CD14-positive monocyte (primary cell): ENCODE measurements at places on chromosomes 12 and 14. TPM values are rescaled to one million over a fixed set of nuclear protein-coding genes. Genes with fewer than 3 reads are reported as not detected.

DNA sequence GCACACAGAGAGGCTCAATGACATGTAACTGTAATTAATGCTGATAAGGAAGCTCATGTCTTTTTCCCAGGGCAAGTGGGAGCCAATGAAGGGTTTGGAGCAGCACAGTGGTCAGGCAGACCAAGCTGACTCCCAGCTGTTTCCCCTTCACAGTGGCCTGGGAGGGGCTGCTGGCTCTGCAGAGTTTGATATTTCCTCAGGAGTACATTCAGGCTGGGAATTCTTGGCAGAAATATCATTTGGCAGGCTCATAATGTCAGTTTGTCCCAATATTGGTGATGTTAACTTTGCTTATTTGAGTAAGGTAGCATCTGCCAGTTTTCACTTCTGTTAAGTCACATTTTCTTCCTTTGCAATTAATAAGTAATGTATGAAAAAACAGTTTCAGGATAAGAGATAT, 247.0 kb downstream of the EMP1 start:
- H3K36me3 ChIP-seq, result no peaks in the 10 kb centered on the region
- no peak overlapping the region for H3K4me3 ChIP-seq
- DNase-seq, result no peak
- no peaks in the 10 kb centered on the region for H3K27me3 ChIP-seq
- H3K4me1 ChIP-seq, result no peaks in the 10 kb centered on the region

DNA sequence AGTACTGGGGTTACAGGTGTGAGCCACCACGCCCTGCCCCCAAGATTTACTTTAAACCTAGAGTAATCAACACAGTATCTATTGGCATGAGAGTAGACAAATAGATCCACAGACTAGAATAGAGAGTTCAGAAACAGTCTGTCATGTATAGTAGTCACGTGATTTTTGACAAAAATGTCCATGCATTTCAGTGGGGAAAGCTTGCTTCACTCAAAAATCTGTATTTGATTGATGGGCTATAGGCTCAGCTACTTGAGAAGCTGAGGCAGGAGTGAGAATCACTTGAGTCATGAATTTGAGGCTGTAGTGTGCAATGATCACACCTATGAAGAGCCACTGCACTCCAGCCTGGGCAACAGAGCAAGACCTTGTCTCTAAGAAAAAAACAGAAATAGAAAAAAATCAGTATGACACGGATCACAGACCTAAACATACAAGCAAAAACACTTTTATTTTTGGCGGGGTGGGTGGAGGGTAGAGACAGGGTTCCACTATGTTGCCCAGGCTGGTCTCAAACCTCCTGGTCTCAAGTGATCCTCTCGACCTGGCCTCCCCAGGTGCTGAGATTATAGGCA, 7.6 kb upstream of the ORAI1 start:
- H3K27ac ChIP-seq, result no peak overlapping the region
- H3K4me1 ChIP-seq, result peaks cover 18% of the 10 kb centered on the region
- no peaks in the 10 kb centered on the region for H3K27me3 ChIP-seq

DNA sequence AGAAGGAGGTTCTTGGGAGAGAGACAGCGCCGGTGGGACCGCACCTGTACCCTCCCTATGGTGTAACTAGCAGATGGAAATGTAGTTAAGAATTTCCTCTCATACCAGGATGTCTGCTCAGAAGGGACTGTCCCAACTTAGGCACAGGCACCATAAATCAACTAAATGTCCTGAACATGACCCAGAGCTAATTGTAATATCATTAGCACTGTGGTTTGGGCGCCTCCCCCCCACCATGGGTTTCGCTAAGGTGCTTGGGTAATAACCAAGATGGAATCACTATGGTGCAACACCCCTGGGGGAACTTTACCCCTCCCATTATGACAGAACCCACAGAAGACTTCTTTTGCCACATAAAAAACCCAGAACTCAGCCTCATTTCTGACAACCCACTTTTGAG, 15.9 kb downstream of the ZNF641 start:
- peak; percentile 25 for DNase-seq
- peaks cover 12% of the 10 kb centered on the region for H3K36me3 ChIP-seq
- H3K27ac ChIP-seq, result no peak overlapping the region
- peaks cover 26% of the 10 kb centered on the region for H3K4me1 ChIP-seq
- H3K4me3 ChIP-seq, result no peak overlapping the region
- no peaks in the 10 kb centered on the region for H3K27me3 ChIP-seq

DNA sequence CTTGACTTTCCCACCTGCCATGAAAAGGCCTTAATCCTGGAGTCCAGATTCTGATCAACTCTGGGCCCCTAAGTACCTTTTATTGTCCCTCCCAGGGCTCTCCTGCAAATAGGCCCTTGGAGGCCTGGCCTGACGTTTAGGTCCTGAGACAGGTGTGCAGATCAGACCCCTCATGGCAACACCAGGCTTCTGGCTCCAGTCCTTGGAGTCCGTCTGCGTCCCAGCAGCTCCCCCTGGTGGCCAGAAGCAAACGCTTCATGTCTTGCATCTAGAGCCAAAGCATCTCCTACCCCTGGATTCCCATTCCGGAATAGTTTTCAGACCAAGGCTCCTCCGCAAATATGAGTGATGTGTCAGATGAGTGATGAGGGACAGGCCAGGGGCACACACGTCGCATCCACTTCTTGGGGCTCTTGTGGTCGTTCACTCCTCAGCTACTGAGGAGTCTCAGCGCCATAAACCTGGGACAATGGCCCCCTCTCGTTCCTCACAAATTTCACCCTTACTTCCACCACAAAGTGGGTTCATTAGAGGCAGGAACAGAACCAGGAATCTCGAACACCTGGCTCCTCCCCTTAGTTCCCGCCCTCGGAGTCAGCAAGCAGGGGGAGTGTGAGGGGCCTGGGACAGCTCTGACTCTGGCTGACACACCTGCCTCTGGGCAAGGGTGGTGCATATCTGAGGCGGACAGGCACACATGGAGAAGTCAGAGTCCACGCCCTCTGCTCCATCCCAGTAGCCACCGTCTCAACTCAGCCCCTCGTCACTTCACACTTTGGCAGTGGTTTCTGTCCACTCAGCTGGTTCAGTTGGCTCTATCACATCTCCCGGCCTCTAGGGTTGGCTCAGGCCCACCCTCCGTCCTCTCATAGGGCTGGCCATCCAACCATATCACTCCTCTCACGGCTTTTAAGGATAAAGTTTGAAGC, 77.9 kb upstream of the PWP1 start:
- no peaks in the 10 kb centered on the region for H3K36me3 ChIP-seq
- H3K4me1 ChIP-seq, result no peaks in the 10 kb centered on the region
- DNase-seq, result peak; percentile 50
- no peak overlapping the region for H3K4me3 ChIP-seq
- H3K27ac ChIP-seq, result no peak overlapping the region

DNA sequence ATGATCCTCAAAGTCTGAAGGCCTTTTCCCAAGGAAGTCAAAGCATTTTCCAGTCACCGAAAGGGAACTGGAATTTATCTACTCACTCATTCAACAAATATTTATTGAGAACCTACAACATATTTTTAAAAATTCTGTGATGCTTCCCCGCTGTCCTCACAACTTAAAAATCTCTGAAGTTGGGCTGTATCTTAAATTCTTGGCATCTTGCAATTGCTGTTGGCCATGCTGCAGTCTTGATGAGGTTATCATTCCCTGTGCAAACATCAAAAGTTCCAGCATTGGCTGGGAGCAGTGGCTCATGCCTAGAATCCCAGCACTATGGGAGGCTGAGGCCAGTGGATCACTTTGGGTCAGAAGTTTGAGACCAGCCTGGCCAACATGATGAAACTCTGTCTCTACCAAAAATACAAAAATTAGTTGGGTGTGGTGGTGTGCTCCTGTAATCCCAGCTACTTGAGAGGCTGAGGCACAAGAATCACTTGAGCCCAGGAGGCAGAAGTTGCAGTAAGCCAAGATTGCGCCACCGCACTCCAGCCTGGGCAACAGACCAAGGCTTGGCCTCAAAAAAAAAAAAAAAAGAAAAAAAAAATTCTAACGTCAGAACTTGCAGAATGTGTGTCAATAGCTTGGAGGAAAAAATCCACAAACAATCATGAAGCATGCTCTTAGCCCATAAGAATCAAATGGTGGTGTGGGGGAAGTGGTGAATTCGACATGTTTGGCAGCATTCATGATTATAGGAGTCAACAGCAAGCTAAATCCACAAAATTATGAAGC, 34.9 kb downstream of the CCDC177 start:
- peak; percentile 75 for DNase-seq
- no peak overlapping the region for H3K4me3 ChIP-seq
- no peaks in the 10 kb centered on the region for H3K36me3 ChIP-seq
- H3K4me1 ChIP-seq, result peaks cover 41% of the 10 kb centered on the region
- no peaks in the 10 kb centered on the region for H3K27me3 ChIP-seq
- peak overlapping the region; percentile 81 for H3K27ac ChIP-seq

DNA sequence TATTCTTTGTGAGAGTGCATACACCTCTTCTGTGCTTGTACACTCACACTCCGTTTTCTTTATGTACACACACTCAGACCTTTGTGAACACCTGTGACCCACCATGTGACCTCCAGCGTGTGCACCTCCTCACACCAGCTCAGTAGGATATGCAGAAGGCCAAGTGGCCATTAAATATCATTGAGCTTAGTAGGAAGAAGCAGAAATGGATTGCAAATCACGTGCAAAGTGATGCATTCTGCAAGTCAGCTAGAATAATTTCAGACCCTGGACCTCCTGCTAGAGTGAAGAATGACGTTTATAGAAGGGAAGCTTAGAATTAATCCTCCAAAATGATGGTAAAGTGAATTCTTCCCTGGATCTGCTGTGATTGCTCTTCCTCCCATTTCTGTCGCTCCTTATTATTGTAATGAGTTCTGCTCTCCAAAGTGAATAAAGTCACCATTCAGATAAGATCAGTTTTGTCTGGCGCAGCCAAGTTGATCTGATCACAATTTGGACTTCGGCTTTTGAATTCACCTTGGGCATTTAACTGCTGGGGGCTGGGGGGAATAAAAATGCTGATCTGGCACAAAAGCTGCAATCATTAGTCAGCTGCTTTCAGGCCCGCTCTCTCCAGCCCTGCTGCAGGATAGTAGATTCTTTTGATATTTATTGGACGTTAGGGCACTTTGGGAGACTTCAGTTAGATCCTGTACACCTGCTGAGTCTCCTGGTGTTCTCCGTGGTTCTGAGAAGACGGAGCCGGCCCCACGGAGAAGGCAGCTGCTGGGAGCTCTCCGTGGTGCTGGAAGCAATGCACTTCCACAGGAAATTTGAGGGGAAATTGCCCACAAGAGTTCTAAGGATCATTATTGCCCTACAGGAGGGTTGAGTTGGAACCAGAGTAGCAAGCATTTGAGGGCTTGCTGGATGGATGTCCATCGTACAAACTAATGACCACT, 12.4 kb upstream of the NRXN3 start:
- no peak for DNase-seq
- no peaks in the 10 kb centered on the region for H3K4me1 ChIP-seq
- H3K36me3 ChIP-seq, result no peaks in the 10 kb centered on the region
- no peaks in the 10 kb centered on the region for H3K27me3 ChIP-seq
- no peak overlapping the region for H3K27ac ChIP-seq

DNA sequence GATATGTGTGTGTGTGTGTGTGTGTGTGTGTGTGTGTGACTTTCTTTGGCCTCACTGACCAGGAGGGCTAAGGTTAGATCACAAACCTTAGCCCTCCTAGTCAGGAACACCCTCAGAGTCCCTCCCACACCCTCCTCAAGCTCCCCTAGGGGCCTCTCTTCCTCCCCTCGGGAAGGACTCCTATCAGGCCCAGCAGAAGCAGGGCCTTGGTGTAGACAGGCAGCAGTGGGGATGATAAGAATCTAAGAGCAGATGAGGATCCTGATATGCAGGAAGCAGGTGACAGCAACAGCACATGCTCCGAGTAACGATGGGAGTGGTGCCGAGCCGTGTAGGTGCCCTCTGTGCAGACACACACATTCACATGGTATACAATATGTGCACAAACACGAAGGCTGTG, 20.7 kb downstream of the PLEK2 start:
- no peaks in the 10 kb centered on the region for H3K27me3 ChIP-seq
- H3K36me3 ChIP-seq, result no peaks in the 10 kb centered on the region
- no peaks in the 10 kb centered on the region for H3K4me1 ChIP-seq
- no peak overlapping the region for H3K27ac ChIP-seq
- H3K4me3 ChIP-seq, result no peak overlapping the region

DNA sequence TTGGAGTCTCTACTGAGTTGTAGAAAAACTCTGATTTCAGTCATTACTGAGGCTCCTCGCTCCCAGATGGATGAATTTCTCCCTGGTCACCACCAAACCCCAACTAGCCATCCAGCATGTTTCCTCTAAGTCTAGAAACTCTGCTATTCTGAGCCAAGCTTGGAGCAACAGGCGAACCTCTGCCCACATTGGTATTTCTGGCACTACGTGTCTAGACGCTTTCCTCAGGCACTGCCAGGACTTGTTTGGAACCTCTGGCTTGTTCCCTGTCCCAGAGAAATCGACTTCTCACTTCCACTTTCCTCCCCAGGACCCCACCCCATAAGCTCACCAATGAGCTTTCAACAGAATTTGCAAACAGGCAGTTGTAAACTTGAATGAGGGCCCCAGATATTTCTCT, 27.6 kb downstream of the WSCD2 start:
- H3K4me1 ChIP-seq, result no peaks in the 10 kb centered on the region
- H3K27me3 ChIP-seq, result no peaks in the 10 kb centered on the region
- no peaks in the 10 kb centered on the region for H3K36me3 ChIP-seq

Gene TAS2R43
- not detected for polyA plus RNA-seq

Gene SLC39A5
- polyA plus RNA-seq, result 0.25 and 0.27 TPM in 2 replicates

Gene MGP
- not detected for polyA plus RNA-seq

Gene ANO2
- polyA plus RNA-seq, result not detected in 2 replicates

Gene MYF5
- polyA plus RNA-seq, result not detected in 2 replicates

Gene POLR3B
- 2.6 TPM for polyA plus RNA-seq
